ENCODE measurements at places on chromosomes 1 and 21. TPM values are rescaled to one million over a fixed set of nuclear protein-coding genes. Genes with fewer than 3 reads are reported as not detected.

- peaks cover 53% of the 10 kb centered on the region for H3K36me3 ChIP-seq
- H3K4me1 ChIP-seq, result no peaks in the 10 kb centered on the region
Measured at GRCh38 chr1:147618077-147618569, 52.2 kb downstream of the ACP6 start.

DNA sequence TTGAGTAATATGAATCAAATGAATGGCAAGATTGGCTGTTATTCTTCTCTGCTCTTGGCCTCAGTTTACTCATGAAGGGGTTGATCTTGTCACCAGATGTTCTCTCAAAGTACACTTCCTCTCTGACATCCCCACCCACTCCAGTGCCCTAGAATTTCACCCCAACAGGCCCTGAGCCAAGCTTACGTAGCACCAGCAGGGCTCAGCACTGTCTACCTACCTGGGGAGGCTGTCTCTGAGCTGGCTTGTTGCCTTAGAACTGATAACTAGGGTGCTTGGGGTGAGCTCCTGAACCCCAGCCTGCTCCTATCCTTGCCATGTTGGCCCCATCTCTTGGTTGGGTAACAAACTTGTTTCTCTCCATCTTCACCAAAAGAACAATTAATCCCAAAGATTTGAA is 159.1 kb upstream of the USP24 start:
- peaks cover 6% of the 10 kb centered on the region for H3K27me3 ChIP-seq
- DNase-seq, result no peak
- H3K36me3 ChIP-seq, result no peaks in the 10 kb centered on the region

DNA sequence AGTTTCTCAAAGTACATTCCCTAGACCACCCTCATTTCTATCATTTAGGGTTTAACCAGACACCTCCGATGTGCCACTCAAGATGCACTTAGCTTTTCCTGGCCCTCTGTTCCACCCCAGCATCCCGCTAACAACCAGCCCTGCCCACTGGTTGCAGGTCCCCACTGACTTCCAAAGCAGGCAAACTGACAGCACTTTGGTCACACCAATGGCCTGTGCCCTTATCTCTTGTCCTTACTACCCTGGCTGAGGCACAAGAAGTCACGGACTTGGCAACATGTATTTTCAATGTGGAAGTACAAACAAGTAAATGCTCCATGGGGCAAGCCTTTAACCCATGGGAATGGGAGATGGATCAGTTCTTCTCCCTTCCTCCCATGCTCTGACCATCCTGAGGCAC is 357.1 kb downstream of the OMA1 start:
- peaks cover 34% of the 10 kb centered on the region for H3K27me3 ChIP-seq
- no peak overlapping the region for H3K4me3 ChIP-seq
- DNase-seq, result no peak
- no peak overlapping the region for H3K27ac ChIP-seq

DNAJC28 gene
- 3.1 TPM for total RNA-seq

WDTC1 gene
- 41.3 TPM for total RNA-seq

C1orf185 gene
- total RNA-seq, result not detected
